ENCODE measurements at places on chromosomes 3 and 15.

- no peak for DNase-seq
Observed at GRCh38 chr3:61416618-61417017, 144.8 kb upstream of the PTPRG start.

- no peak for DNase-seq
Observed at GRCh38 chr15:98720031-98720430, 71.7 kb downstream of the IGF1R start.

DNA sequence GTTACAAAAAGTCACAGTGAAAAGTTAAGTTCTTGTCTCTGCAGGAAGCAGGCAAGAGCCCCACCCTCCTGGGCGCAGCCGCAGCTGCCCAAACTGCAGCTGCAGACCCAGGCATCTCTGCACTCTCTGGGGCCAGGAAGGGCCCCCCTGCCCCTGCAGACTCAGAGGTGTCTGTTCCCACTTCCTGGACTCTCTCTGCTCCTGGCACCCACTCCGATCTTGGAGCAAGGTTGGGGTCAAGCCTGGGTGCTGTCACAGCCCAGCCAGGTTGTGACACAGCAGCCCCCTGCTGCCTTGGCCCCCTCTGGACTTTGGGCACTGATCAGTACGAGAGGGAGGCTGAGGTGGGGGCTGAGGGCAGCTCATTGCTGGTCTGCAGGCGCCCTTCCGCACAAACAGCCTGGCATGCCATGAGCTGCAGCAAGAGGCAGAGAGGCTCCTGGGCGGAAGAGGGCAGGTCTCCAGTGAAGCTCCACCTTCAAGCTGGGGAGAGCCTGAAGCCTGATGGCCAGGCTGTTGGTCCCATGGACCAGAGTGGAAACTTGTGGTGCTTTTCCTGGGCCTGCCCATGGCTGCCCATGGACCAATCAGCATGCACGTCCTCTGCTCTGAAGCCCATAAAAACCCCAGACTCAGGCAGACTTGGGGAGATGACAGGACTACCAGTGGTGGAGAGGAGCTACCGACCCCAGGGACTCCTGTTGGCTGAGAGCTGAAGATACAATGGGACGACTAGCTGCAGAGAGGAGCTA, 42.9 kb upstream of the LRRFIP2 start:
- no peak for DNase-seq

GRCh38 chr3:180102134-180102533, 65.4 kb upstream of the PEX5L start:
- DNase-seq, result no peak
